ENCODE measurements at places on chromosomes 12 and 14.

- no peak for DNase-seq
Observed at GRCh38 chr14:81737938-81738337, 204.3 kb upstream of the SEL1L start.

DNA sequence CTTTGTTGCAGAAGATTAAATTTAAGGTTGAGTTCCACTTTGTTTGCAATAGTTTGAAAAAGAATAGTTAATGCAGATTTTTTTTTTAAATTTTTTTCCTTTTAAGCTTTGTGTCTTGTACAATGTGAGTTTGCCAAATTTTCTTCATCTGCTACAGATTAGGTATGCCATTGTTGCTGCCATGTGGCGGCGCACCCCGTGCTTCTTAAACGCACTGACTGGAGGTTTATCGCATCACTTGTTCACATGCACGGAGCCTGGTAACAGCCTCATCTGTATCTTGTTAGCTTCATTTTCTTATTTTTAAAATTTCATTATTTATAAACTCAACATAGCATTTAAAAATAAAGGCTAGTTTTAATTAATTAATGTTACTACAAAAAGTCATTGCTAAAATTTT, 43.5 kb downstream of the ETNK1 start:
- no peak for DNase-seq

DNA sequence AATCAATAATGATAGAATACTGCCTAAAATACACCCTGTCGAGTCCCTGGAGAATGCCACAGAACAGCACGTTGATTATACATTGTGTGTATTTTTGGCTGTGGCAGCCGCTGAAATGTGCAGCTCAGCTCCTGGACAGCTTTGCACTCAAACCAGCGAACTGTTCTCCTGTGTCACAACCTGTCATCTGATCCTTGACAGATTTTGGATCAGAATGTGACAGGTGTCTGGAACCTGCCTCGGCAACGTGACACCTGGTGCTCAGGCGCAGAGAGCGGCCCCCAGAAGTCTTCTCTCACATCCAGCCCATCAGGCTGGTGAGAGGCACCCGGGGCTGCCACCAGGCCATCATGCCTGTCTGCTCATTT, 19.3 kb downstream of the MVK start:
- no peak for DNase-seq

GRCh38 chr12:16833376-16834015, 227.5 kb upstream of the LMO3 start:
- DNase-seq = no peak

DNA sequence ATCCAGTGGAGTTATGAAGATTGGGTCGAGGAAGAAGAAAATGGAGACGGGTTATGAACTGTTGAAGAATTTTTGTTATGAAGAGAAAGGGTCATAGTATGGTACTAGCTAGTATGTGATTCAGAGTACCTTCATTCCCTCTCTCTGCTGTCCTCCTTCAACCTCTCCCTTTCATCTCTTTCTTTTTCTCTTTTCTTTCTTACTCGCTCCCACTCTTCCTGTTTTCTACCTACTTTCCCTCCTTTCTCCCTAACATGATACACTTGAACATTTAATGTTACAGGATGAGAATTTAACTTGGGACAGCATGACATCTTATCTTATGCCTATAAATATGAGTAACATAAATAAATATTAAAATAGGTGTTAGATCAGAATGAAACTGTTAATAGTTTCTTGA, 112.9 kb downstream of the CCDC91 start:
- DNase-seq = no peak

GRCh38 chr14:72594099-72594901, 299.6 kb downstream of the DPF3 start:
- DNase-seq = peak; percentile 24

DNA sequence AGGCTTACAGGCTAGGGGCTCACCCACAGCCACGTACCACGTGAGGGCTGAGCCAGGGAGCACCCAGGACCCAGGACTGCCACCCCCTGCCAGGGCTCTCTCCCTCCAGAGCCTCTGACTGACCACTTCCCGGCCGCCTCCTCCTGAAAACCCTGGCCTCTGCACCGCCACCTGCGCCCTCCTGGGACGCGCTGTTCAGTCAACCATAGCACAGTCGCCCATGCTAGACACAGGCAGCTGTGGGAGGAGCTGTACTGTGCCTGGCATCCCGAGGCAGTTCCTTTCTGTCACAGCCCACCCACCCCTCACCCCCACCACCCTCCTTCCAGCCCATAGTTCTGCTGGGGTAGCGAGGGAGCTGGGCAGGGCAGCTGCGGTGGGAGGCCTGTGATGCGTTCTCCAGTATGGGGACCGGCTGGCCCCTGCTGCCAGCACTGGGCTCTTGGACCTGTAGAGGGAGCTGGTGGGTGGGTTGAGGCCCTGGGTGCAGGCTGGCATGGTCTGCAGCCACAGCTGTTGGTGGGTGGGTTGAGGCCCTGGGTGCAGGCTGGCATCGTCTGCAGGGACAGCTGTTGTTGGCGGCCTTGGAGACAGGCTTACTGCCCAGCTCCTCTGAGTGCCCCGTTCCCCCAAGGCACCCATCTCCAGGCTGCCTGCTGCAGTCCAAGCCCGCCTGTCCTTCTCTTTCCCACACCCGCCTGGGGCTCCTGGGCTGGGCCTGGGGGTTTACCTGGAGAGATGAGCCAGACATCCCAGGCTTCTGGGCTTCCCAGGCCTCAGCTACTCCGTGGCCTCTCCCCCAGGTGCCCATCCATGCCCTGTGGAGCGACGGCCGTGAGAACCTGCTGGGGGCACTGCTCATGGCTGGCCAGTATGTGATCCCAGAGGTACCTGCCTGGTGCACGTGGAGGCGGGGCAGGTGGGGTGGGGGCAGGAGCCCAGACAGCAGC, 11.5 kb downstream of the ASPG start:
- no peak for DNase-seq

GRCh38 chr12:4148418-4149056, 125.0 kb upstream of the CCND2 start:
- DNase-seq = peak; percentile 88

GRCh38 chr12:23424685-23425084, 524.8 kb downstream of the SOX5 start:
- no peak for DNase-seq

GRCh38 chr12:128316078-128316477, 49.1 kb downstream of the TMEM132C start:
- no peak for DNase-seq

GRCh38 chr14:97415907-97416306, 618.7 kb downstream of the VRK1 start:
- no peak for DNase-seq

GRCh38 chr12:57418255-57418654, 12.6 kb downstream of the R3HDM2 start:
- no peak for DNase-seq

GRCh38 chr14:31949709-31950108, 127.4 kb upstream of the ARHGAP5 start:
- DNase-seq = no peak

GRCh38 chr14:23364164-23365035, 572 bp downstream of the EFS start:
- DNase-seq = no peak

DNA sequence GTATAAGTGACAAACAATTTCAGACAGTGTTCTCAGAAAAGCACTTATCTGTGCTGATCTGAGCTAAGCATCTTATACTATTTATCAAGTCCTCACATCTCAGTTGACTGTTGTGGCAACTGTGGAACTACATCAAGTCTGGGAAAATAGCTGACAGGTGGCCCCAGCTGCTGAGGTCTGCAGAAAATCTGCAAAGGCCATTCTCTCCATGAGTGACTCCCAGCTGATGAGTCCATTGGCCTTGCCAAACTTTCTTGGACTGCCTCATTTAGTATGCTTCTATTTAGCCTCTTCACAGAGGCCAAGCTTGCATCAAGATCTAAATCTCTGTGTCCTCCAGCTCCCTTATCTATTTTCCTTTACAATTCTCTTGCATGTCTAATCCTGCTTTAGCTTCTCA, 174.5 kb upstream of the RBM19 start:
- no peak for DNase-seq

- peak; percentile 11 for DNase-seq
Observed at GRCh38 chr12:52214421-52214802, 18.6 kb upstream of the KRT7 start.

GRCh38 chr14:101477648-101478047, 83.6 kb upstream of the DIO3 start:
- DNase-seq = no peak

GRCh38 chr12:52275686-52276085, 1.2 kb downstream of the KRT86 start:
- no peak for DNase-seq

GRCh38 chr12:63814146-63814772, 30.2 kb upstream of the SRGAP1 start:
- no peak for DNase-seq

GRCh38 chr14:98997526-98998205, 274.3 kb downstream of the BCL11B start:
- DNase-seq = no peak

- no peak for DNase-seq
Observed at GRCh38 chr12:42886160-42886559, 296.6 kb upstream of the PRICKLE1 start.

DNA sequence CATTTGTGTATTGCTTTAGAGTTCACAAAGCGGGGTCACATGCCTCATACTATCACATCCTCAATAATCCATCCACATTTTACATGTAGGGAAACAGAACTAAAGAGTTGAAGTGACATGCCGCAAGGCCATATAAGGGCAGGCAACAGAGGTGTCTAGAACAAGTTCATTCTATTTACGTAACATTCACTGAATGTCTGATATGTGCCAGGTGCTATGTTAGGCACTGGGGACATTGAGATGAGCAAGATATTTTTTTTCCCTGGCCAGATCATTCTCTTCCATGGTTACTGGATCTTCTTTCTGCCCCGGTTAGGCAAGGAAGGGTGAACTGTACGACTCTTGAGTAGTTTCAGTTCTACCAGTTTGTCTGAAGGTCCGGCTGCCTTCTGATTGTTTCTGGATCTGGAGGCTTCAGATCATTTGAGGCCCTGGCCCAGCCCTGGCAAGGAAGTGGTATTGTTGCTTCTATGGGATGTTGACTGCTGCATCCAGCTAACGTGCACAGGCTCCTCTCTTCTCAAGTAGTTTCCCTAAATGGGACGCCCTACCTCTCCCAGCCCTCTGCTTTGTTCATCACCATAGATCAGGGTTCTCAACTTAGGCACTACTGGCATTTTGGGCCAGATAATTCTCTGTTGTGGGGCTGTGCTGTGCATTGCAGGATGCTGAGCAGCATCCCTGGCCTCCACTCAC, 12.1 kb downstream of the GPATCH2L start:
- DNase-seq = no peak

DNA sequence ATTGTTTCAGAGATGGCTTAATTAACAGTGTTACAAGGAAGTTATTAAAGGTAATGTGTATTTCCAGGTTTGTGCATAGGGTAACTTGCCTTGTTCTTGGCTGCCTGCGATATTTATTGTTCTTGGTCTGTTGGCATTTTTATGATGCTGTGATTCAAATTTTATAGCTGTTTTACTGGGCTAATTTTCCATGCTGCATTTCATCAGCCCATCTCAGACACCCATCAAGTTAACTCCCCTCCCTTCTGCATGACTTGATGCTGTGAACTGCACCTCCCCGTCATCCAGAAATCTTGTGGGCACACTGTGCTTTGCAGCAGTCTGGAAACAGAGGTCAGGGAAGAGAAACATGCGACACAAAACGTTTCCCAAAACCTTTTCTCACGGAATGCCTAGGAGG, 1049.2 kb downstream of the AACS start:
- no peak for DNase-seq

GRCh38 chr12:10033783-10034545, 3.5 kb downstream of the CLEC9A start:
- DNase-seq = no peak

- DNase-seq = no peak
Observed at GRCh38 chr14:65156568-65157366, 54.5 kb upstream of the MAX start.

GRCh38 chr12:2490831-2491230, 303.9 kb upstream of the FKBP4 start:
- DNase-seq = no peak

DNA sequence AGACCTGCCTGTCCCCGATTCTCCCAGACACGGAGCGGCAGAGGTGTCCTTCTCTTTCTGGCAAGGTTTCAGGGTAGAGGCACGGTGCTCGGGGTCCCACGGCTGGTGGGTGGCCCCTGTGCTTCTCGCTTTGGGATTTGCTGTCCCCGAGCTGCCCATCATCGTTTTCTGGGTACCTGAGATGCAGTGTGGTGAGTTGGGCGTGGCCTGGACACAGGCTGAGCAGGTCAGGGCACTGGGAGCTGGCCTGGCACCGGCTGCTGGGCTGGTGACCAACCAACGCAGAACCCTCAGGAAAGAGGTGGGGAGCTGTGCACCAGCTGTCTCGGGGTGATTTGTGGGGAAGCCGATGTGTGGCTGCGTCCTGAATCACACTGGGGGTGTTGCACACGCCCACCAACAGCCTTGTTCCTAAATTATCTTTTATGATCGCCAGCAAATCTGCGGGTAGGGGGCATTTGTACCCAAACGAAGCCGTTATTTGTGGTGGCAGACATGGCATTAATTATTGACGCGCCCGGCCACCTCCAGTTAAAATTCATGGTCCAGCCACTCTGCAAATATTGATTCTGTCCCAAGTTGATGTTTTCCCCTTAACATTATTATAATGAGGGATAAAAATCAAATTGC, 61.0 kb downstream of the KIF26A start:
- DNase-seq = no peak

- no peak for DNase-seq
Observed at GRCh38 chr14:99478128-99478527, 2.5 kb downstream of the SETD3 start.

DNA sequence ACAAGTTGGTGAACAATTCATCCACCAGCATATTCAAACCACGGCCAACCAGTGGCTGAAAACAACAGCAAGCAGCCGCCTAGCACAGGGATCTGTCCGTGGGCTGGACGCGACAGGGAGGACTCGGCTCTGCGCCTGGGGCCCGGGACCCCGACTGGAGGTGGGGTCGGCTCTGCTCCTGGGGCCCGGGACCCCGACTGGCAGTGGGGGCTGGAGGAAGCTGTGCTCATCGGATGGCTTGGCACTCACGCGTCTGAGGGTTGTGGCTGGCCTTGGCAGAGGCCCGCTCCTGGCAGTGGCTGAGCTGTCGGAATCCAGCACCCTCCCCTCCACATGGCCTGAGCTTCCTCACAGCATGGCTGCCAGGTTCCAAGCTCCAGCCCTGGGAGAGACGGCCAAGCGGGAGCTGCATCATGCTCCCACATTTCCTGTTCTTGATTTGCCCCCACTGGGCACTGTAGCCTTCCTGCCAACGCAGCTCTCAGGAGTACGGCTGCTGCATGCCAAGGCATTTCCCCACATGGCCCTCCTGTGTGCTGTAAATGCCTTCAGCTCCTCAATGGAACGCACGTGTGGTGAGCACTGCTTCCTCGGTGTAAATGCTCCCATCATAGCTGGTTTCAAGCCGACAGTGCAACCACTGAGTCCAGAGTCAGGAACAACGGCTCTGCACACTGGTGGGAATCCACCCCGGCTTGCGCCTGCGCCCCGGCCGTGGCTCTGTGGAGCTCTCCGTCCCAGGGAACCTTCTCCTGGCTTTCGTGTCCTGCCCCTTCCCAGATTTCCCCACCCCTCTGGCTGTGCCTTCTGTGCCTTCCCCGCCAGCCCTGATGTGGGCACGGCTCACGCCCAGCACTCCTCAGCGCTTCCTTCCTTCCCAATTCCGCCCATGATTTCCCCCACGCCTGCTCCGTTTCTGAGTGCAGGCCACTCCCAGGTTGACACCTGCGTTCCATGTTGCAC, 7.3 kb upstream of the GALNT9 start:
- DNase-seq = no peak
